ENCODE measurements at places on chromosomes 11 and 22. TPM values are rescaled to one million over a fixed set of nuclear protein-coding genes. Genes with fewer than 3 reads are reported as not detected.

The LRRN4CL gene
- 0.13 TPM for total RNA-seq

The UBE4A gene
- total RNA-seq: 37.9 TPM

- no peak for DNase-seq
Measured at GRCh38 chr11:72394416-72394815, 39.9 kb downstream of the CLPB start.

The POTEH gene
- 0.27 TPM for total RNA-seq

DNA sequence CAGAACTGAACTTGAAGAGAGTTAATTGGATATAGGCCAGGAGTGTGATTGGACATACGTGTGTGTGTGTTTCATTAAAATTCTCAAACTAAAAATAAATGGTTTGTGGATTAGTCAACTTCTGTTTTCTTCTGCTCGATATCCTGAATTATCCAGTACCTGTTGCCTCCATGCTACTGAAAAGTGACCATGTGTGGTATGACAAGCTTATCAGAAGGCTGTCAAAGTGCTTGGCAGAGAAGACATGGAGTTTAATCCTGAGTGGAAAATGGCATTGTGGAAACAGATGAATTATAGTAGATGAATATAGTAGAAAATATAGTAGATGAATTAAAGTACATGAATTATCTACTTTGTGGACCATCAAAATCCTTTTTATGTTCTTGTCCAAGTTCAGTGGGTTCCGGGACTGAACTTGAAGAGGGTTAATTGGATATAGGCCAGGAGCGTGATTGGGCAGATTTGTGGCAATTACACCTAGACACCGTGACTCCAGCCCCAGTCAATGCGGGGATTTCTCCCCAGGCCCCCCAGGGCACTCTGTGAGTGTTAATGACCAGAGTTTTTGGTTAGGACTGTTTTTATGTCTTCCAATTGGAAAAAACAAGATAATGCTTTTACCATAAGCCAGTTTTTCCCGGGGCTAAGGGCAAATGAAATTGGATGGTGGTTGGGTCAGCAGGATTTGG is 30.1 kb downstream of the GRAMD1B start:
- no peak for DNase-seq

The SCGB1A1 gene
- total RNA-seq: not detected

DNA sequence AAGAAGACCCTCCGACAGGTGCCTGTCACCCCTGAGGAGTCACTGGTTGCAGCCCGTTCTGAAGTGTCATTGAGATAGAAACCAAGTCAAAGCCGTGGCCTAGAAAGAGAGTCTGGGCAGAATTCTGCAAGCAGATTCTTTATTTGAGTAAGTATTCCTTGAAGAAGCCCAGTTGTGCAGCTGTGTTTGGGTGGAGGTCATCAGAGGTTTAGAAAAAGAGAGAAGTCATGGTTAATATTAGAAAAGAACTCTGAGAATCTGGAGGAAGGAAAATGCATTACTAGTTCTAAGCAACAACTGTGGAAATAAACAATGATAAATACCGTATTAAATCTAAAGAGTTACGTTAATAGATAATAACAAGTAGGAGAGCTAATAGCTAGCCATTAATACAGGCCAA is 118.8 kb upstream of the KIRREL3 start:
- no peak for DNase-seq

DNA sequence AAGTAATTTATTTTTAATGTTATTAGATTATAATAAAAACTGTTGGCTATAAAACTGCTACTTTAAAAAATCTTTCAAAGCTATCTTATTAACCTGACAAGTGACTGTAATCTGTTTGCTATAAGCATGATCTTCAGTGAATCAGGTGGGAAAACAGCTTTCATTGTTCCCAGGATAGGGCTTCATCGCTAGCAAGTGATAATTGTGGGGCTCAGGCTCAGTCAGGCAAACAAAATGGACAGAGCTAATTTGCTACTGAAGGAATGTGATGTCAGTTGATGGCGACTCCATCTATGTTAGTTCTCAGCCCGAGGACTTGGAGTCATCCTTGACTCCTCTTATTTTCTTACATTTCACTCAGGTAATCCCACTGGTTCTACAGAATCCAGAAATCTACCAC is 125.0 kb downstream of the RASSF10 start:
- no peak for DNase-seq

- peak; percentile 41 for DNase-seq
Measured at GRCh38 chr22:35660291-35661127, 12.3 kb downstream of the APOL6 start.

DNA sequence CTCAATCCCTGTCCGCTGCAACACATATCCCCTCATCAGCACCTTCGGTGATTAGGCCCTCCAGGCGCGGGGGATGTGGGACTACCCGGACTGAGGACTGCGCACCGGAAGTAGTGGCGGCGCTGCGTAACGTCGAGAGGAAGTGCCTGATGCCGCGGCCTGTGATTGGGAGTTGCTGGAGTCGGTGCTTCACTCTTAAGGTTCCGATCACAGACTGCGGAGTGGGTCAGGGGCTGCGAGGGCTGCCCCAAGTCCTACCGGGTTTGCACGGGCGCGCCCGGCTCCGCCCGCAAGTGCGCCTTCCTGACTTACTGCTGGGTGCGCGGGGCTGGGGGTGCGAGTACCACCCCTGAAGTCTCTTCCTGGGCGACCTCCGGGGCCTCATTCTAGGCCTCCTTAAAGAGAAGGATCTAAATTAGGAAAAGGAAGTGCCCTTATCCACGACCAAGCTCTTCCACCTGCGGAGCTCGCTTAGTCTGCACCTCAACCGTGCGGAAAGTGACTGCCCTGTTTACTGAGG is at the start of gene ALKBH3:
TSS of gene ALKBH3 (plus strand) at position 192 of the 520 bp plus-strand sequence. CDS start 1,822 bp downstream, outside the sequence.
- peak; percentile 87 for DNase-seq

DNA sequence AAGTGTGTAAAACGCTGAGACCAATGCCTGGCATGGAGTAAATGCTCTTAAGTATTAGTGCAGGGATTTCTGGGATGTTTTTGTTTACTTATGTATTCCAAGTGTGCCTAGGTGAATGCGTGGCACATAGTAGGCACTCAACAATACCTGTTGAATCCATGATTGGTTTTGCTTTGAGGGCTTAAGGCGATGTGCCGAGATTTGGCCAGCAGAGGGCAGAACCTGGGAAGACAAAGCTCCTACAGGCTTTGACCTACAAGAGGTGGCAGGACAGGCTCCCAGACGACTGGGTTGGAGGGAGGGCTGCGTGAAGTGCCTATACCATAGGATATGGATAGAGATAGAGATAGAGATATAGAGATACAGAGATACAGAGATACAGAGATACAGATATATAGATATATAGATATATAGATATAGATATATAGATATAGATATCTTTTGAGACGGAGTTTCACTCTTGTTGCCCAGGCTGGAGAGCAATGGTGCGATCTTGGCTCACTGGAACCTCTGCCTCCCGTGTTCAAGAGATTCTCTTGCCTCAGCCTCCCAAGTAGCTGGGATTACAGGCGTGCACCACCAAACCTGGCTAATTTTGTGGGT is 13.9 kb downstream of the KCNE3 start:
- peak; percentile 45 for DNase-seq

The PHF21A gene
- total RNA-seq: 4.2 TPM

DNA sequence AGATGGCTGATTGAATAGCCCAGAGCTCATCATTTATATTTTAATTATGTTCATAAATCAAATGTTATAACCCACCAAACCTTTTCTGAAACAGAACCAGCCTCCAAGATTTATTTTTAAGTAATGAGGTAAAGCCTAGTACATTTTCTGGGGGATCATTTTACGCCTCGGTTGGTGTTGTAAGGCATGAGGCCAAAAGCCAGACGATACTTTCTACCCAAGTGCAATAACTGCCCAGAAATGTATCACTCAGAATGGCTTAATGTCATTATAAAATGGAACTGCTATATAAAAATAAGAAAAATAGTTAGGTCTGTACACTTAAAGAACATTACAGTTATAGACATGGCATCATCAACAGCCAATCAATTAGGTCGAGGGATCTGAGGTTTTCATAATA is 283.3 kb downstream of the CADM1 start:
- DNase-seq: no peak

- DNase-seq: no peak
Measured at GRCh38 chr22:29706486-29706885, 13.3 kb upstream of the CABP7 start.

- no peak for DNase-seq
Measured at GRCh38 chr22:45832180-45832579, 144.8 kb downstream of the WNT7B start.

The SYNGR1 gene
- total RNA-seq: 12.8 TPM

DNA sequence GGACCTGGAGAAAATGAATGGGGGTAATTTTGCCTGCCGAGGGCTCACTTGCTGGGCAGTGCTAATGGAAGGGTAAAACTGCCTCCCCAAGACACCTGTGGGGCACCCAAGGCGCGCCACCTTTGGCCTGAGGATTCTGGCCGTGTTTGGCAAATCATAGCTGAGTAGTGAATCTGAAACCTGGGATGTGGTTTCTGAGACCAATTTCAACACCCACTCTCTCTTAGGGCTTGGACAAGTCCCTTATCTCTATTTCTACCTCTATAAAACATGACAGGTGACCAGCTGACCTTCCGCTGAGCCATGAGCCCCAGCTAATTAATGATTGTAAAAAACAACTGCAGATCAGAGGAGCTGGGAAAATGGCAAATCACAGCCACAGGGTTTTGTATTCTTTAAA is 1.5 kb upstream of the PACSIN3 start:
- DNase-seq: no peak

DNA sequence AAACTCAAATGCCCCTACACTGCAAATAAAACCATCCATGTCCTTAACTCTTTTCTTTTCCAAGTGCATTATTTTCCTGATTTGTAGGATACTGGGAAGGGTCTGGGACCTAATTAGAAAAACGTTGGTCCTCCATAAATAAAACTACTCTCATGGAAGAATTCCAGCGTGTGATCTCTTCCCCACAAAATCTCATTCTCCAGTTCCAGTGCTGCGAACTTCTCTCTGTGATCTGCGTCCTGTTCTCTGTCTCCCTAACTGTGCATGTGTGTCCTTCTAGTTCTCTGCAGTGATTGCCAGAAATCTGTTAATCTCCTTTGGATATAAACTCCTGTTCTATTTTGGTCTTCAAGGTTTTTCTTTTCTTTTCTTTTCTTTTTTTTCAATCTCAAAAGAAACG is 148.1 kb downstream of the BBOX1 start:
- DNase-seq: no peak

- DNase-seq: no peak
Measured at GRCh38 chr11:114232400-114233059, 63.7 kb upstream of the NNMT start.
